Hair follicle dermal papilla cell (primary cell): ENCODE measurements at places on chromosomes 7 and 10. TPM values are rescaled to one million over a fixed set of nuclear protein-coding genes. Genes with fewer than 3 reads are reported as not detected.

FAM20C gene
- total RNA-seq: 70.4 and 95.6 TPM in 2 replicates

FAM180A gene
- 33.4 and 34.4 TPM in 2 replicates for total RNA-seq

CYP3A4 gene
- total RNA-seq: not detected in 2 replicates

ANKRD16 gene
- 7.3 and 7.5 TPM in 2 replicates for total RNA-seq

IFIT1 gene
- total RNA-seq: 35.3 and 36.5 TPM in 2 replicates

GIMAP6 gene
- total RNA-seq: 0.16 TPM in 1 of 2 replicates, not detected in the other

DNAJB9 gene
- 22.9 and 40.2 TPM in 2 replicates for total RNA-seq

PPP1R3A gene
- total RNA-seq: not detected in 2 replicates

ASAH2B gene
- 2.6 and 2.9 TPM in 2 replicates for total RNA-seq

MGMT gene
- 15.7 and 19.9 TPM in 2 replicates for total RNA-seq

TMEM213 gene
- total RNA-seq: not detected in 2 replicates

ARHGAP22 gene
- 52.6 and 55.5 TPM in 2 replicates for total RNA-seq

EN2 gene
- total RNA-seq: not detected in 2 replicates

MYO3A gene
- total RNA-seq: not detected in 2 replicates

SRRT gene
- 39.8 and 50.5 TPM in 2 replicates for total RNA-seq

HTR5A gene
- total RNA-seq: not detected in 2 replicates

CPA1 gene
- total RNA-seq: not detected in 2 replicates

FAM237B gene
- not detected in 2 replicates for total RNA-seq

CYP3A5 gene
- 0.32 TPM in 1 of 2 replicates, not detected in the other for total RNA-seq

PPP1R17 gene
- total RNA-seq: not detected in 2 replicates

CPN1 gene
- not detected in 2 replicates for total RNA-seq

WDFY4 gene
- not detected in 2 replicates for total RNA-seq
